ENCODE measurements at places on chromosomes 12 and 14. TPM values are rescaled to one million over a fixed set of nuclear protein-coding genes. Genes with fewer than 3 reads are reported as not detected.
A peak's percentile ranks its signal among the peaks of the same experiment; 100 is the strongest.

The FAM90A1 gene
- total RNA-seq = 0.43 TPM

- DNase-seq = no peak
These were observed 421.5 kb downstream of the FUT8 start for GRCh38 chr14:65834051-65834450.

- DNase-seq = no peak
These were observed 203.0 kb downstream of the SNAPC1 start for GRCh38 chr14:61965030-61965745.

DNA sequence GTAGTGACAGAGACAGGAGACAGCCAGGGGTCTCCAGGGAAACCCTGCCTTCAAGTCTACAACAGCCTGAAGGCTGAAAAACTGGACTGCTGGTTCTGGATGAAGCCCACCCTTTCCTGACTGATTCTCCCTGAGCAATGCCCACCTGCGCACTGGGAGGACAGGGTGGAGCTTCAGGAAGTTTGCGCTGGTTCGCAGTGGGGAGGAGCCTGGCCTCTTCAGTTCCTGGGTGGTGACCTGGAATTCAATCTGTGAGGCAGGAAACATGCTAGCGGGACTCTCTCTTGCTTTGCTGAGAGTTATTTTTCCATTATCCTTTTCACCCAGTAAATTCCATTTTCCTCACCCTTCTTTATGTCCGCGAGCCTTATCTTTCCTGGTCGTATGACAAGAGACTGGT lies 600.8 kb downstream of the TRHDE start:
- no peak for DNase-seq

DNA sequence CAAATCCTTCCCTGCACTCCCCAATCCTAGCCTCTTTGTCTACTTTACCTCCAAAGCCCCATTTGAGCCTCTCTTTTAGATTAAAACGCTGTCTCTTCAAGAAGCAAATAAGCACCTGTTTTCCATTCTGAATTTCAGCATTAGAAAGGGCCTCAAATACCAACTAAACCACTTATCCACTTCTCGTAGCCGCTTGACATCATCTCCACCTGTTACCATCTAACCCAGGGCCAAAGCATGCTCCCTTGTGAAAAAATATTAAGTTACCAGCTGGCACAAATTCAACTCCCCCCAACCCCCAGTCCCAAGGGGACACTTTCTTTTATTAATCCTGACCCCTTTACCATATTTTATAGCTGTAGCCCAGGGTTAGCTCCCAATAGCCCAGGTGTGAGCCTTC lies 43.1 kb downstream of the GPHB5 start:
- no peak for DNase-seq

- DNase-seq = no peak
These were observed 151.4 kb downstream of the TMTC2 start for GRCh38 chr12:82838131-82838551.

The RIMKLB gene
- 10.0 TPM for total RNA-seq

The B4GALNT1 gene
- 13.9 TPM for total RNA-seq

The LRRC43 gene
- not detected for total RNA-seq

DNA sequence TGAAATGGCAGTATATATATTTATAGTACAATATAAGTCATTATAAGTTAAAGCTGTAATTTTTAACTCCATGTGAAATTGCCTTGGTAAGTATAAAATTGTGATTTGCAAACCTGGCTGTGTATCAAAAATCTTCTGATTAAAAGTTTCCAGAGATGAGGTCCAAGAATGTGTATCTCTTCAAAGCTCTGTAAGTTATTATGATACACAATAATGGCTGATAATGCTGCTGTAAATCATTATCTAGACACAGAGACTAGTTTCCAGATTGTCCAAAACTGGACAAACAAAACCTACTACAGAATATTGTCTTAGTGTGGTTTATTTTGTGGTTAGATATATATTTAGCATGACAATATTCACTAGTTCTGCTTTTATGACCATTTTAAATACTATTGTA lies 514.8 kb downstream of the SLC6A15 start:
- no peak for DNase-seq

GRCh38 chr14:20551606-20552005 lies 9.2 kb downstream of the RNASE9 start:
- DNase-seq = no peak

- DNase-seq = peak; percentile 85
These were observed 3.0 kb upstream of the CORO1C start for GRCh38 chr12:108734200-108734906.

The MYO1H gene
- total RNA-seq = not detected

The KCNA5 gene
- not detected for total RNA-seq

GRCh38 chr12:116043659-116044535 lies 233.6 kb downstream of the MED13L start:
- DNase-seq = no peak

GRCh38 chr12:87661786-87662377 lies 367.3 kb downstream of the C12orf50 start:
- DNase-seq = no peak

The RTN1 gene
- 1.4 TPM for total RNA-seq

DNA sequence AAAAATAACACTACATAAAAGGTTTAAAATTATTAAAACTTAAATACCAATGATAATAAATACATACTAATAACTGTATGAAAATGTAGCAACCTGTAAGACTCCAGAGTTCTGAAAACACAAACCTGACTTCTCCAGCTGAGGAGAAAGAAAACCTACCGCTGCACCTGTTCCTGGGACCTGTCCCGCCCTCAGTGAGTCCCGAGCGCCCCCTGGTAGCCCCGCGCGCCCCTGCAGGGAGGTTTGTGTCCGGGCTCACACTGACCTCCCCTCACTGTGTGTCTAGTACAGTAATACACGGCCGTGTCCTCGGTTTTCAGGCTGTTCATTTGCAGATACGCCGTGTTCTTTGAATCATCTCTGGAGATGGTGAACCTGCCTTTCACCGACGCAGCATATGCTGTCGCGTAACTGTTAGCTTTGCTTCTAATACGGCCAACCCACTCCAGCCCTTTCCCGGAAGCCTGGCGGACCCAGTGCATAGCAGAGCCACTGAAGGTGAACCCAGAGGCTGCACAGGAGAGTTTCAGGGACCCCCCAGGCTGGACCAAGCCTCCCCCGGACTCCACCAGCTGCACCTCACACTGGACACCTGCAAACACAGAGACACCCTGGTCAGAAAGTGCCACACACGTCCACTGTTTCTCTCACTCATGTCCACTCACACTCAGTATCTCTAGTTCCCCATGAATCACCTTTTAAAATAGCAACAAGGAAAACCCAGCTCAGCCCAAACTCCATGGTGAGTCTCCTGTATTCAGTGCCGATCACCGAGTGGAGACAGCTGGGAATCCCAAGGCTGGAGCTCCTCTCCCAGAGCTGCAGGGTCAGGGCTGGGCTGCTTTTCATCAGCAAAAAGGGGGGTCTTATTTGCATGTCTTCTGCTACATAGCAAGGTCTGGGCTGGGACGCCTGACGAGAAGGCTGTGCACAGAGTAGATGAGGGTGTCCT lies 1276.3 kb downstream of the TMEM121 start:
- DNase-seq = no peak

The FKBP11 gene
- 3.2 TPM for total RNA-seq

GRCh38 chr12:102521662-102522277 lies 41.4 kb upstream of the IGF1 start:
- DNase-seq = no peak

DNA sequence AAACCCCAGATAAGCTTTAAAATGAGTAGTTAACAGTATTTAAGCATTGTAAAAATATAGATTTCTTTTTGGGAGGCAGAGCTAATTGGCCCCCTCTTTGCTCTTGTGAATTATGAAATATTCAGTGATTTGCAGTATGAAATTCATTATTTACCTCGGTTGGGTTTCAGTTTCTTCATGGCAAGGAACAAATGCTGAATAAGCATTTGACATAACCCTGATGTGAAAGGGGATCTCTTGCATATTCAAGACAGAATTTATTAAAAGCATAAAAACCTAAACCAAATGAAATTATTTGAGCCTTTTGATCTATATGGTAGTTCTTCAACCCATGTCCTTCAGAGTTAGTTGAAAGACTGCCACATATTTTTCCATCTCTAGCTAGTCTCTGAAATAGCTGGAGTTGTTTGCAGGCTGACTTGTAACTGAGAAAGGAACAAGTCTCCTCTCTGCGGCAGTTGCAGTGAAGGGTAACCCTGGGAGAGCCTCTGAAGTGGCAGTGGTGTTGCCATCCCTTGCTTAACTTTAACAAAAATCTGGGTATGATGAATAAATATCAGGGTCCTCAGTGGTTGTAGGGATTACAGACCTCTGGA lies 690 bp downstream of the AKAP6 start:
- no peak for DNase-seq

DNA sequence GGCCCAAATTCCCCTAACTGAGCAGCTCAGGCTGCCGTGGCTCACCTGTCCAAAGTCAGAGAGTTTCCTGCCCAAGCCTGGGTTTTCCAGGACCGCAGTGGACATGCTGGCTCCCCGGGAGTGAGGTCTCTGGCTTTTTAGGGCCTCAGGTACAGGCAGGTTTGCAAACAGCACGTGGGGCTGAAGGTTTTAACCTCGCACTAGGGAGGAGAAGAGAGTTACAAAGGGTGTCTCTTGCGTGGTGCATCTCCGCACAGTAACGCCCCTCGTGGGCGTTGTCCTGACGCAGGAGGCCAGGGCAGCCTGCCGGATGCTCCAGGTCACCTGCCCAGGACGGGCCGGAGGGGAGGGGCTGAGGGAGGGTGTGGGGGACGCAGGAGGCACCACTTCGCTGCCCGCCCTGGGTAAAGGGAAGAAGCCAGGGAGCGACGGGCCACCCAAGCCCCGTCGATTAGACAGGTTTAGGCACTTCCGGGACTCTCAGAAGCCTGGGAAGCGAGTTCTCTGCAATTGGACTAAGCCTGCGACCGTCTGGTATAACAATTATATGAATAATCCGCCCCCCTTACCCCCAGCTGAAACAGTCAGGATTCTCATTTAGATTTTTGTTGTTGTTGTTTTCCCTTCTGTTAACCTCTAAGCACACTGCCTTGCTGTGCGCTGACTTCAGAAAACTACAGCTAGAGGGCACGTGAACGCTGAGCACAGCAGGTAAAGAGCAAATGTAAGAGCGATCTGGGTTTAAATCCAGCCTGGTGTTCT lies at the start of gene PAH:
Gene PAH (minus strand): TSS at position 219 of the 762 bp plus-strand sequence. CDS start 114 bp downstream, at position 105.
- no peak for DNase-seq

DNA sequence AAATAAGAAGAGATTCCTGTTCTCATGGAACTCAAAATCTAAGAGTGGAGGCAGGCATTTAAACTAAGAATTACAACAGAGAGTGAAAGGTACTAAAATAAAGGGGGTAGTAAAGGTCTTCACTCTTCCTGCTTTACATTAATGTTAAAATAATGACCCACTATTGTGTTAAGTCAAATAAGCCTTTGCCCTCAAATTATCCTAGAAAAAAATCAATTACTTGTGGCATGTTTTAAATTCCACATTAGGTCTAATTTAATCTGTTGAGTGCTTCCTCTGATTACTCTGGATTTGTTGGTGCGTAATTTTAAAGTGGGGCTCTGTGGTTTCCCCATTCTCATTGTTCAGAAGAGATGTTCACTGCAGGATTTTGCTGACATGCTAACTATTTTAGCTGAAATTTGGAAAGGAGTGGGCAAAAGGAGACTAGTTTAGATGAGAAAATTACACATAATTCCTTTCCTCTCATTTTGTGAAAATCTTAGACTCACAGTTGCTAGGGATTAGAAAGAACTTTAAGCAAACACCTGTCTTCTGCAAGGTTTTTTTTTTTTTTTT lies 35.5 kb downstream of the BTG1 start:
- DNase-seq = no peak

DNA sequence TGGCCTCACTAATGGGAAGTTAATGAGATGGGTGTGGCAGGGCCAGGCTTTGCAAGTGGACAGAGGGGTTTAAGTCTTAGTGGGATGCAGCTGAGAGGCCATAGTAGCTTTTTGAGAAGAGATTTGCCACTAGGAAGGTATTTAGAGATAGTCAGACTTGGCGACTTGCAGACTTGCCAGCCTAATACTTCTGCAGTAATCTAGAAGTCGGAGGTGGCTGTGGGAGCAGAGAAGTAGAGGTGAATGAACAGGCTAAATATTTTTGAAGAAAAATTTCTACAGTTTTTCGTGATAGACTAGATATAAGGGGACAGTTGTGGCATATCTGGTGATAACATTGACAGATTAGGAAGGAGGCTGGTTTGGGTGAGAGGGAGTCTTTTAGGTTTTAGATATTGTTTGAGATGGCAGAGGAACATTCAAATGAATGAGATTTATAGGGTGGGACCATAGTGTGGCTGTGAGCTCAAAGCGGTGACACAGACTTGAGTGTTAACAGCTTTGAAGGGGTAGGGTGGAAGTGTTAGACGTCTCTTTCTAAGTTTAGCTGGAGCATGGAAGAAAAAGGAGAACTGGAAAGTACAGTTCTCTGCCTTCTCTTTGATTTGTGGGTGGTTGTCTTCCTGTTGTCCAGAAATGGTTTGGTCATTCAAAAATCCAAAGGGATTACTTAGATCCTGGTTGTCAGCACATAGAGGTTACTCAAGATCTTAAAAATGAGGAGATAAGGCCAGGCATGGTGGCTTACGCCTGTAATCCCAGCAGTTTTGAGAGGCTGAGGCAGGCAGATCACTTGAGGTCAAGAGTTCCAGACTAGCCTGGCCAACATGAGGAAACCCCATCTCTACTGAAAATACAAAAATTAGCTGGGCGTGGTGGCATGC lies 44.9 kb downstream of the MAPKAPK5 start:
- no peak for DNase-seq

DNA sequence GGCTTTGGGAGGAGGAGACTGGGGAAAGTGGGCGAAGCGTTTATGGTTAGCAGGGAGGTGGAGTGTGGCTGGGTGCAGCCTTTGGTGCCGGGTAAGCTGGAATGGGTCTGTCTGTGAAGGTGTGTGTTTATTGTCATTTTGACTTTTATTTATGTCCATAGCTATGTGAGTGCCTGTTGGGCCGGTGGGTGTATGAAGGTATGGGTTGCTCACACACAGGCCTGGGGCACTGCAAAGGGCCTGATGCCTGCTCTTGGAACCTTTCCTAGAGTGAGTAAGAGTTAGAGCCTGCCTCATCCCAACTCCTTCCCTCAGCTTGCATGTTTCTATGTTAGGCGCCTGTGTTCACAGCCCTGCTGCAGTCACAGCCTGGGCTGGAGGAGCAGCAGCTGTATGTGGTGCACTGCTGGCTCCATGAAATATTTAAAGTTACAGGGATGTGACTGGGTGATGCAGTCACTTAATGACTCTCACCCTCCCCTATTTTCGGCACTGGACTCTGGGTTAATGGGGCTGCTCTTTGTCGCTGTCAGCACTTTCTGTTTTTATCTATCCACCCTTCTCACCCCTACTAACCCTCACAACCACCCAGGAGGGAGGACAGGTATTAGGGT lies 2.6 kb upstream of the PPP1R1A start:
- DNase-seq = peak; percentile 23

GRCh38 chr12:1203735-1204019 lies 212.7 kb downstream of the ERC1 start:
- no peak for DNase-seq

DNA sequence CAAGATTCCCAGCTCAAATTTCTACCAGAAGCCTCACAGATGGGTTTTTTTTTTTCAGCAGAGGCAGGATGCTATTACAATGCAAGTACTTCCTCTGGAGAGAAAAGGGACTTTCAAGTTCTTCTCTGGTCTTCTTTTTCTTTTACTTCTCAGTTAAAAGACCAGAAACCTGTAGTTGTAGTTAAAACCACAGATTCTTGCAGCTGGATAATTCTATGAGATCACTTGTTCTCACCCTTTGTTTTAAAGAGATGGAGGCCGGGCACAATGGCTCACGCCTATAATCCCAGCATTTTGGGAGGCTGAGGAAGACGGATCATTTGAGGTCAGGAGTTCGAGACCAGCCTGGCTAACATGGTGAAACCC lies 47.6 kb upstream of the OVCH1 start:
- no peak for DNase-seq

- no peak for DNase-seq
These were observed 156.0 kb downstream of the EPS8 start for GRCh38 chr12:15633201-15633600.

GRCh38 chr14:64801800-64802199 lies 77.9 kb downstream of the SPTB start:
- DNase-seq = no peak

Measured in MG63 (cell line).